RWPE2 (cell line): ENCODE measurements at places on chromosomes 6 and 20.
A peak's percentile ranks its signal among the peaks of the same experiment; 100 is the strongest.

- DNase-seq, result no peak
Observed at GRCh38 chr6:11423072-11423471, 114.5 kb upstream of the TMEM170B start.

DNA sequence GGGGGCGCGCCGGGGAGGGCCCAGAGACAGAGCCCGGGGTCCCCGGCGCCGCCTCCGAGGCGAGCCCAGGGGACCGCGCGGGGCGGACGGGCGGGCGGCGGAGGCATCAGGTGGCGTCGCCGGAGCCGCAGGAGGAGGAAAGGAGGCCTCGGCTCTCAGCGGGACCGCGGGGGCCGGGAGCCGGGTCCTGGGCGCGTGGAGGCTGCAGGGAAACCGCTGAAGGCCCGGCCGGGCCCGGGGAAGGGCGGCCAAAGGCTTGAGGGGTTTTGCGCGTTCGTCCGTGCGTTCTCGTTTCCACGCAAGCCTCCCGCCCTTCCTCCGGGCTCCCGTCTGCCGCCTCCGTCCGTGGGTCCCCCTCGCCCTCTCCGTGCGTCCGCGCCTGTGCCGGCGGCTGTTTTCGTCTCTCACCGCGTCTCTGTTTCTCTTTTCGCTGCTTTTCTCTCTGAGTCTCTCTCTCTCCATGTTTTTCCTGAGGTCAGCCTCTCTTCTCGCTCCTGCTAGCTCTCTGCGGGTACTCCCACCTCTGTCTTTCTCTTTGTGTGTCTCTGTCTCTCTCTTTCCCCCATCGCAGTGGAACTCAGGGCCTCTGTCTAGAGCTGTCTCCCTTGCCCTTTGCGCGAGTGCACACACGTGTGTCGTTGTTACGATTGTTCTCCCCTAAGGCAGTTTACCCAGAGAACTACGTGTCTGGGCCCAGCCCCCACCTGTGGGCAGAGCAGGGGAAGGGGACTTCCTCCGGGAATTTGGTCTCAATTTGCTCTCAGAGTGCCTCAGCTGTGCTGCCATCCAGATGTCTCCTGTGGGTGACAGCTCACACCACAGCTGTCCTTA is 2.1 kb downstream of the IRF4 start:
- DNase-seq, result no peak

DNA sequence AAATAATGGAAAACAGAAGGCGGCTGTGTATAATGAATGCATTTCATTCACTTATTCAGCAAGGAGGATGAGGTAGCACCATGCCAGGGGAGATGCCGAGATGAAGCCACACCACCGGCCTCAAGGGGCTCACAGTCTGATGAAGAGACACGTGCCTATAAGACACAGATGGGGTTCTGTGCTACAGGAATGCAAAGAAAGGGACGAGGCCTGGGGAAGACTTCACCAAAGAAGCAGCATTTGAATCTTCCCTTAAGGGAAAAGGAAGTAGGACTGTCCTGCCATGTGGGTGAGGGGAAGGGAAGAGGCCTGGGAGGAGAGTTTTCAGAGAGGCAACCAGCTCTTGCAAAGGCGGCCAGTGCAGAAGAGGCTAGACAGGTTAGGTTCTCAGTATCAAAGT is 98.9 kb downstream of the PSMG4 start:
- DNase-seq, result no peak

- no peak for DNase-seq
Observed at GRCh38 chr6:54020334-54020733, 90.9 kb upstream of the MLIP start.

DNA sequence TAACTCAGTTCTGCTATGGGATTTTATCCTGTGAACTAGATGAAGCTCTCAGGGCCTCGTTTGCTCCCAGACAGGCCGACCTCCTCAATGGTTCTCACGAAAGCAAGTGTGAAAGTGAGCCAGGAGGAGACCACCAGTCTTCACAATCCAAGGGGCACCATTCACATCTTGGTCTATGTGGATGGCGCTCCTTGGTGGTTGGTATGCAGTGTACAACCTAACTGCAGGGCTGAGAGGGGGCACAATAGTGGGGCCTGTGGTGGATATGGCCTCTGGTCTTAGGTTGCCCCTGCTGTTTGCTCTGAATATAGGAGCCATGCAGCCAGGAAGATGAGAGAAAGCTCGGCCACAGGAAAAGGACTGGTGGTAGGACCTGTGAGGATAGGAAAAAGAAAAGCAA is 24.7 kb downstream of the TRIM26 start:
- no peak for DNase-seq

DNA sequence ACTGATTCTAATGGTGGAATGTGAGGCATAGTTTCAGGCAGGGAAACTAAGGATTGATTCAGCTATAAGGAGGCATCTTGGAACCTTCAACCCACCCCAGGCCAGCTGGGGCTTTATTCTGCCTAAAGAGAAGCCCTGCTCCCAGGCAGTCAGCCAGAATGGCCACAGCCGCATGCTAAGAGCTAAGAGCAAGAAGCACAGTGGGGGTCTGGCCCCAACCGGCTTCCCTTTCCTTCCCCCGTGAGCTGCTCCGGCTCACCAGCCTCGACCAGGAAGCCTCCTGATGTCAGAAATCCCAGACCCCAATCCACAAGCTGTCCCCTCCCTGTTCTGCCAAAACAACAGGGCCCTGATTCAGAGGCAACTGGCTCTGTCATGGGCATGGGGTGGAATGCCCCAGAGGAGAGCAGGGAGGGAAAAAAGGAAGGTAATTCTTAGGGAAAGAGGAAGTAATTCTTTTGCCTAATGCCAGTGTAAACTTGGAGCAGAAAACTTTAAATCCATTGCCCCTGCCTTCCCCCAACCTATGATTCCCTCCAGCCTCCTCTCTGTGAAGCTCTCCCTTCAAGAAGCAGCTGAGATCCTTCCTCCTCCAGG is 6.9 kb downstream of the GRM4 start:
- no peak for DNase-seq

GRCh38 chr20:48294942-48295341 is 509.7 kb upstream of the SULF2 start:
- no peak for DNase-seq

GRCh38 chr6:155050311-155050710 is 55.2 kb downstream of the TIAM2 start:
- DNase-seq, result no peak

DNA sequence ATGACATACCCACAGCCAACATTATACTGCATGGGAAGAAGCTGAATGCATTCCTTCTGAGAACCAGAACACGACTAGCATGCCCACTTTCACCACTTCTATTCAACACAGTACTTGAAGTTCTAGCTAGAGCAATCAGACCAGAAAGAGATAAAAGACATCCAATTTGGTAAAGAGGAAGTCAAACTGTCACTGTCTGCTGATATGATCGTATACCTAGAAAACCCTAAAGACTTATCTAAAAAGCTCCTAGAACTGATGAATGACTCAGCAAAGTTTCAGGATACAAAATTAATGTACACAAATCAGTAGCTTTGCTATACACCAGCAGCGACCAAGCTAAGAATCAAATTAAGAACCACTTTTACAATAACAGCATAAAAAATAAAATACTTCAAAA is 60.5 kb downstream of the EYS start:
- no peak for DNase-seq

DNA sequence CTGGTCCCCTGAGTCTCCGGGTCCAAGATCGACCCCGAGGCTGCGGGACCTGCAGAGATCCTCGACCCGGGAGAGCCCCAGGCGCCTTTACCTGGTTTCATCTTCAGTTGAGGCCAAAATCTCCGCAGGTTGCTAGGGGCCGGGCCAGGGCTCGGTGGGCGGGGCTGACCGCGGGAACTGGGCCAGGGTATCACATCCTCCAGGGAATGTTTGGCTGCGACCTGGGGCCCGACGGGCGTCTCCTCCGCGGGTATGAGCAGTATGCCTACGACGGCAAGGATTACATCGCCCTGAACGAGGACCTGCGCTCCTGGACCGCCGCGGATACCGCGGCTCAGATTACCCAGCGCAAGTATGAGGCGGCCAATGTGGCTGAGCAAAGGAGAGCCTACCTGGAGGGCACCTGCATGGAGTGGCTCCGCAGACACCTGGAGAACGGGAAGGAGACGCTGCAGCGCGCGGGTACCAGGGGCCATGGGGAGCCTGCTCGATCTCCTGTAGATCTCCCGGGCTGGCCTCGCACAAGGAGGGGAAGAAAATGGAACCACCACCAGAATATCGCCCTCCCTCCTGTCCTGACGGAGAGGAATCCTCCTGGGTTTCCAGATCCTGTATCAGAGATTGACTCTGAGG is 53.8 kb upstream of the POLR1H start:
- DNase-seq, result no peak

DNA sequence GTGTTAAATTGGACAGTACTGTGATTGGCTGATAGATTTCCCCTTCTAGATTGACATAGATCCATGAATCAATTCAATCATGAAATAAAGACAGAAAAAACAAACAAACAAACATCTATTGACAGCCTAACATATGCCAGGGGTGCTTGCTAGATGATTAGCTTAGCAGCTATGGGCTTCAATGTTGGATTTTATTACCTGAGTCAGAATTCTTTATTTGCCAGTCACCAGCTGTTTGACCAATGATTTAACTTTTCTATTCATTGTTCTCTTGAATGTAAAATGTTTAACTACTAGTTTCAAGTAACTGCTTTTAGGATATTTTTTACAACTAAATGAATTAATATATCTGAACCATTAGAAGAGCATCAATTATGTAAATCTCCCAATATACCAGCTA is 901.3 kb upstream of the CITED2 start:
- no peak for DNase-seq

GRCh38 chr6:77092971-77093370 is 370.3 kb downstream of the HTR1B start:
- DNase-seq, result no peak

DNA sequence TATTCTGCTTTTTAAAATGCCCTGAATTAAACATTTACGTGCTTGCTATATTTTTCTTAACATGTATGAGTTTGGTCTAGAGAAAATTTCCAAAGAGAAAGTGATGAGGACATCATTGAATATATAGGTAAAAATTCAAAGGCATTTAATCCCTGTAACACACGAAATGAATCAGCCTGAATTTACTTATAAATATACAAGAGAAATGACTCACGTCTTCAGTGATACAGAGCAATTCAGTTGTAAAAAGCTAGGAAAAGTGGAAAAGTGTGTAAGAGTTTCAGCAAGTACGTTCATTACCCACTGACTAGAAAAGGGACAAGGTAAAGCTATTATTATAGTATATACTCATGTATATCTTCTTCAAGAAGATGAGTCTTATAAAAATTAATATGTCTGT is 124.8 kb downstream of the HIVEP1 start:
- DNase-seq, result no peak

DNA sequence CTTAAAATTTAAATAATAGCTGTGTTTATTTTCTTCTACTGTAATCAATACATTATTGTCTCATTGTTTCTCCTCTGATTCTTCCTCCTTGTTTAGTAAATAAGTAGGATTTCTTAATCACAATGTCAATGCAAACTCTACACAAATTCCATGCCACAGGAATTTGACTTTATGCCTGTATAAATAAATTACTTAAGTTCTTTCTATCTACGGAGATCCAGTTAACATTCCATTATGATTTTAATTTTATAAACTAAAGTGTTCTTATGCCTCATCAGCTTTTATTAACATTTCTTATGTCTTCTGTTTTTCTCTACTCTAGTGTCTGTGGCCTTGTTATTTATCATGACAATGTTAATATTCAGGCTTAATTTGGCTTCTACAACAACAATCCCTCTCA is 1169.2 kb downstream of the GRIK2 start:
- no peak for DNase-seq

DNA sequence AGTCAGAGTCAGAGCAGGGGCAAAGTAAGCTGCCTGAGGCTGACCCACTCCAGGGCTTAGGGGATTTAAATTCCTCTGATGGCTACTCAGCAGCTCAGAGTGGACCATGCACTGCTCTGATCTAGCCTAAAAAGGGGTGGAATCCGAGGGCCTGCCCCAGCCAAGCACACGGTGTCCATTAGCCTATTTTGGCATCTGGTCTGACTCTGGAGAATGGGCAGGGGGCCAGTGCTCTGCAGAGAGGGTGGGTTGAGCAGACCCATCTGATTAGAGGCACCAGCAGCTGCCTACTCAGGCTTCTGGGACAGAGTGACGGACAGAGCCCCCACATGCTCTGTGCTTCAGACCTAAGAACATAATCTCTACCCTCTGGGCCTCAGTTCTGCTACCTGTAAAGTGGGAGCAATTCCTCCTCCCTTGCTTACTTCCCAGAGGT is 25.9 kb upstream of the TGM2 start:
- peak; percentile 71 for DNase-seq

- no peak for DNase-seq
Observed at GRCh38 chr6:51684603-51685002, 402.8 kb downstream of the PKHD1 start.

GRCh38 chr6:111850295-111850937 is 22.8 kb downstream of the FYN start:
- DNase-seq, result no peak

GRCh38 chr6:23870496-23870895 is 255.5 kb upstream of the NRSN1 start:
- DNase-seq, result no peak

DNA sequence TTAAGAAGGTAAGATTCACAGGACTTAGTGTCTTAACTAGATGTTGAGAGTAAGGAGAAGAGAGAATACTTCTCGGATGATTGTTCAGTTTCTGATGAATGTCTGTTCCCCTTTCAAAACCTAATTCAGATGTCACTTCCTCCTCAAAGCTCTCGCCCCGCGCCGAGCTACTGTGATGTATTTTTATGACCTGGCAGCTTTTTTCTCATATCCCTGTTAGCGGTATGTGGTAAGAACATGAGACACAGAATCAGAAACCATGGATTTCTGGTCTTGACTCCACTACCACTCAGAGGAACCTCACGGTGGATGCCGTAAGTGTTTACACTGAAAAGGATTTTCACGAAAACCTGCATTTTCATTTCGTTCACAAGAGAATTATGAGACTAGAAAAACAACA is 48.4 kb downstream of the CEP43 start:
- no peak for DNase-seq

DNA sequence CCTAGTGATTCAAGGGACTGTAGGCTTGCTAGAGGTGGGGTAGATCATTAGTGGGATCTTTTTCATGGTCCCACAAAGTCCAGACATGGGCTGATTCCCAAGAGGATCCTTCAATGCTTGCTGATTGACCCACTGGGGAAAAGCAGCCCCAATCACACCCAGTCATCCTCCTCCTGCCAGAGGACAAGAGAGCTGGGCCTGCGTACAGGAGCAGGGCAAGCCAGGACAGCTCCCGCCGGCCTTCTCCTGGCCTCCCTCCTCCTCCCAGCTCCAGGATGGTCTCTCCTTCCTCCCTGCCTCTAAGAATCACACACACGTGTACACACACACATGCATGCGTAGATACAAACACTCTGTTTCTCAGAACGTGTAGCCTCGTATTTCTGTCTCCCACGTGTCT is 27.0 kb downstream of the KCNK15 start:
- DNase-seq, result peak; percentile 75

- no peak for DNase-seq
Observed at GRCh38 chr6:8027965-8028651, 36.1 kb downstream of the BLOC1S5 start.
